H1 (cell line): ENCODE measurements at places on chromosomes 7 and 10. TPM values are rescaled to one million over a fixed set of nuclear protein-coding genes. Genes with fewer than 3 reads are reported as not detected.

- no peaks in the 10 kb centered on the region for H3K27me3 ChIP-seq
- H3K4me1 ChIP-seq: no peaks in the 10 kb centered on the region
- no peak overlapping the region for H3K27ac ChIP-seq
- no peak for DNase-seq
These were observed 20.9 kb upstream of the CYP51A1 start for GRCh38 chr7:92155108-92155739.

- no peaks in the 10 kb centered on the region for H3K36me3 ChIP-seq
- H3K4me3 ChIP-seq: no peak overlapping the region
- no peak for DNase-seq
- no peak overlapping the region for H3K27ac ChIP-seq
- H3K27me3 ChIP-seq: no peaks in the 10 kb centered on the region
- H3K4me1 ChIP-seq: no peaks in the 10 kb centered on the region
These were observed 470.8 kb upstream of the DPP6 start for GRCh38 chr7:153581419-153581818.

SPDYE9 gene
- total RNA-seq: not detected in 2 replicates

- no peaks in the 10 kb centered on the region; the same call in 1 of the 2 replicates for H3K36me3 ChIP-seq
- H3K4me1 ChIP-seq: 0 out of 2 replicates have a peak, but pooled peaks cover 2% of the 10 kb centered on the region
- H3K4me3 ChIP-seq: no peak overlapping the region
- H3K27ac ChIP-seq: no peak overlapping the region
- no peak for DNase-seq
- no peaks in the 10 kb centered on the region for H3K27me3 ChIP-seq
These were observed 20.3 kb upstream of the KLF6 start for GRCh38 chr10:3805201-3805790.

DNA sequence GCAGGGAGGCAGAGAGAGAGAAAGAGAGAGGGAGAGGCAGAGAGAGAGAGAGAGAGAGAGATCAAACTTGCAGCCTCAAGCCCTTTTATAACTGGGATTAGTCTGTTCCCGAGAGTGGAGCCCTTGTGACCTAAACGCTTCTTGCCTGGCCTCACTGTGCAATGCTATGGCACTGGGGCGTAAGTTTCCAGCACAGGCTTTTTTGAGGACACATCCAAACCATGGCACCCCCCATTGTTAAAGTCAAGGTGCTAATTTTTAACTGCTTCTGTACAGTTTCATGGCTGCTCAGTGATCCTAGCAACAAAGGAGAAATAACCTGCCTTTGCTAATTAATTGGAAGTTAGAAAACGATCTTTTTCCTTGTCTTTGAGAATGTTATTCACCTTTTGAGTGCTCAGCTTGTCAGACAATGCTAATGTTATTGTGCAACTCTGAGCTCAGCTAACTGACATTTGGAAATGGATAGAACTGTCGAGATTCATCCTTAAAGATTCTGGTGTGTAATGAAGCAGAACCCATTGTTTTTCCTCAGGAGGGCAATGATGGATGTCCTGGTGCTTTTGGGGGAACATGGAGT, 268.4 kb downstream of the GLRX3 start:
- H3K4me1 ChIP-seq: peaks cover 12% of the 10 kb centered on the region; the same call in 1 of the 2 replicates
- H3K4me3 ChIP-seq: no peak overlapping the region

PRLHR gene
- not detected in 2 replicates for total RNA-seq
